ENCODE measurements at places on chromosomes 3 and 15.

DNA sequence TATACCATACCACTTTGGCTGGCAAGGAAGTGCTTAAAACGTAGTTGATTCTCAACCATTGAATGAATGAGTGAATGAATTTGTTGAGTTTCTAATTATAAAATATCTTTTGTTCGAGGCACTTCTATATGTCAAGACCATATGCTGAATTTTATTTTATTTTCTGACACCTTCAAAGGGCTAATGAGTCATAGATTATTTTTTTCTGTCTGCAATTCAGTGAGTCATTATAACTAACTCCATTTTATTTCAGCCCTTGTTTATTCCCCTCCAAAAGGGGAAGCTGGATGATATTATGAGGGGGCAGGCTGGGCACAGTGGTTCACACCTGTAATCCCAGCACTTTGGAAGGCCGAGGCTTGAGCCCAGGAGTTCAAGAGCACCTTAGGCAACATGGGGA lies 142.4 kb downstream of the P2RY1 start:
- no peak for DNase-seq

DNA sequence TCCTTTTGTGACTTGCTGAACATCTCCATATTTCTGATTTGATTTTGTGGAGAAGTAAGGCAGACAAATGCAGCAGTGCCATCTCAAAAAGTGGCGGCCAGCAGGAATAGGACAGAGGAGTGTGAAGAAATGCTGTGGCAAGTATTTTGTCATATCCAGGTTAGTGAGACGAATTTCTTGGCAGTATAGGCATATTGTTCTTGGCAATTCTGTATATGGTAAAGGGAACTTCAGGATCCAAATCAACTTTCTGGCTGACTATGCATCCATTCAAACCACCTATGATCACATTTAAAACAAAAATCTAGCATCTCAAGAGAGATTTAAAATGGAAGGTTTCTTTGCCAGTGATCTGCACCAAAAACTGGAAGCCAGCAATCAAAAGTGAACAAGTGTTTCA lies 228.0 kb downstream of the DTWD1 start:
- DNase-seq = no peak

GRCh38 chr3:48119505-48120193 lies 68.6 kb downstream of the CDC25A start:
- DNase-seq = no peak

DNA sequence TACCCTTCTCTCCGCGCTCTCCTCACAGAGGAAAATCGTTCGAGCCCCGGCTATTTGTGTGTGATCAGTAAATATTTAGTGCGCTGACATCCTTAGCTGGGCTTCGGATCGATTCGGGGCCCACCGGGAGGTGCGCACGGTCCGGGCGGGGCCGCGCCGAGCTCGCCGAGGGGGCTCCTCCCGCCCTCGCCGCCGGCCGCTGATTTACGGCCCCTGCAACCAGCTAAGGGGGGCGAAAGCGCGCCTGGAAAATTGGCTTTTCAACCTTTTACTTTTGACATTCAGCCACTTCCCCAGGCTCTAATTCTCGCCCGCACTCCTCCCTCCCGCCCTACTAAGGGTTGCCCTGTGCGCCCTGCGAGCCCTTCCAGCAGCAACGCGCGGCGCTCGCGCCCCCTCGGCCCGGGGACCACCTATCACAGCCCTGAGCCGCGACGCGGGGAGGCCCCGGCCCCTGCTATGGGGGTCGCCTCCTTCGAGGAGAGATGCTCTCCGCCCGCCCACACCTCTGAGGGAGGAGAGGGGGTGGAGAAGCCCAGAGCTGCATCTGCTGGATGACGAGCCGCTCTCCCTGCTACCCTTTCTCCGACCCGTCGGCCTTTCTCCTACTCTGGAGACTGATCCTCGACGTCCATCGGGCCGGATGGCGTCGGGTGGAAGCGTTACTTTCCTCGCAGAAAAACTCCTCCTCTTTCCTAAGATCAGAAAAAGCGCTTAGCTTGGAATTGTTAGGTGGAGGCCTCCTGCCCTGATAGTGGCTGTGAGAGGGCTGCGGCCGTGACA lies 7.8 kb upstream of the NR2F2 start:
- peak; percentile 61 for DNase-seq

DNA sequence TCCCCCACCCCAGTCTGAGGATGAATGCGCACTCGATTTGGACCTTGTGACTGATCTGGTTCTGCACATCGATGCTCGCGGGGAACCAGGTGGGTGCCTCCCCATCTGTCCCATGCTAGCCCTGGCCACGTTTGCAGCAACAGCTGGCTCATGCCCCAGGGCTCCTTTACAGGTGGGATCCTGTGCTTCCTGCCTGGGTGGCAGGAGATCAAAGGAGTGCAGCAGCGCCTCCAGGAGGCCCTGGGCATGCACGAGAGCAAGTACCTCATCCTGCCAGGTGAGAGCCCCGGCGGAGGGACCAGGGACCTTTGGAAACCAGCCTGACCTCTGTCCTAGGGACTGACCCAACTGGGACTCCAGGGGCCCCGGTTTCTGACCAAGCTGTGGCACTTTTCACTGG lies 44.3 kb downstream of the DHX30 start:
- DNase-seq = no peak

- no peak for DNase-seq
Measured at GRCh38 chr3:191363221-191363620, 32.9 kb upstream of the UTS2B start.

- peak; percentile 72 for DNase-seq
Measured at GRCh38 chr3:138347960-138348753, at the start of gene MRAS. Gene MRAS (plus strand): TSS chr3:138348579. CDS start chr3:138372884, 24,305 bp downstream.

DNA sequence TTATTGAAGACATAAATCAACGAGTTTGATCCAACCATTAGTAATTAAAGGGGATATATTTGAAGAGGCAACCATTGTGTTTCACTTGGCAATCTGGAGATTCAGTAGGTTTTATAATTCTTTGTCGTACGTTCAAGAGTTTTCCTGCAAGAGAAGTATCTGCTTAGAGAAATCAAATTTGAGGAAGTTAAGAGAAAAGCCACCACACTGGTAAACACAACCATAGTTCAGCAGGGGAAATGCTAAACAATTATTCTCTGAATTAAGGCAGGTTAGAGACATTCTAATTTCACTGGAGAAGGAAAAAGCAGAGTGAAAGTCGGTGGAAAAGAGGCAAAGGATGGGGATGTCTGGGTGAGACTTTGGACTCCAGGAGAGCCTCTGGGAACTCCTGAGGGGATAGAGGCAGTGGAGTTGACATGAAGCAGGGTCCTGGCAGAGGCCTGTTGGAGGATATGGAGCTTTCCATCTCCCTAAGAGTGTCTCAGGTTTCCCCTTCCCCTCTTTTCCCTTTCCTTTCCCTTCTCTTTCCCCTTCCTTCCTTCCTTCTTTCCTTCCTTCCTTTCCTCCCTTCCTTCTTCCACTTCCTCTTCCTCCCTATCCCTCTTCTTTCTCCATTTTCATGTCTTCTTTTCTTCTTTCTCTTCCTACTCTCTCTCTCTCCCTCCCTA lies 26.5 kb downstream of the SPINK8 start:
- DNase-seq = no peak

DNA sequence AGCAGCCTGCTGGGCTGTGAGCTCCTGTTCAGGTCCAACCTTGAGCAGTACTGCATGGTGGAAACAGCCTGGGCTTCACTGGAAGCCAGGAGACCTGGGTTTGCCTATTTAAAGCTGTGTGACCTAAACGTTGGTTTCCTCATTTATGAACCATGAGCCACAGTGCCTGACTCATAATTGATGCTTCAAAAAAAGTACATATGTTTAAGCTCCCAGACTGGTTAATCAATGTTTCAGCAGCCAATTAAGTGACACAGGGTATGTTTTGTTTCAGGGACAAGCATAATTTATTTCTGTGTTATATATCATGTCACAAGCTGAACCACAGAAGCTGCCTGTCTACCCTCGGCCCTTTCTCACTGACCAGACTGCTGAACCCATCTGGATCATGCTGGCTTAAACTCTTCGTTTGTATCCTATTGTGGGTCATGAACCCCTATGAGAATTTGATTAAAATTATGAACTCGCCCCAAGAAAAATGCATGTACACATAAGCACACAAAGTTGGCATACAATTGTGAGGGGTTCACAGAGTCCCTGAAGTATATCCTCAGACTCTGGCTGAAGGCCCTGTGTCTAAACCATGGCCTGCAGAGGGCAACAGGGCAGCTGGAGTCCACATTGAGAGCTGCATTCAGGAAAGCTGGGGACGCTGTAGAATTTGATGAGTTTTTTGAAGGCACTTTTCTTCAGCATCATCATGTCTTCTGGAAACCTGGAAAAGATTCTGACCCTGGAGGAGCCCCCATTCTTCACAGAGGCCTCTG lies 23.7 kb downstream of the HDC start:
- no peak for DNase-seq

- no peak for DNase-seq
Measured at GRCh38 chr3:135081451-135081850, 286.4 kb downstream of the EPHB1 start.

DNA sequence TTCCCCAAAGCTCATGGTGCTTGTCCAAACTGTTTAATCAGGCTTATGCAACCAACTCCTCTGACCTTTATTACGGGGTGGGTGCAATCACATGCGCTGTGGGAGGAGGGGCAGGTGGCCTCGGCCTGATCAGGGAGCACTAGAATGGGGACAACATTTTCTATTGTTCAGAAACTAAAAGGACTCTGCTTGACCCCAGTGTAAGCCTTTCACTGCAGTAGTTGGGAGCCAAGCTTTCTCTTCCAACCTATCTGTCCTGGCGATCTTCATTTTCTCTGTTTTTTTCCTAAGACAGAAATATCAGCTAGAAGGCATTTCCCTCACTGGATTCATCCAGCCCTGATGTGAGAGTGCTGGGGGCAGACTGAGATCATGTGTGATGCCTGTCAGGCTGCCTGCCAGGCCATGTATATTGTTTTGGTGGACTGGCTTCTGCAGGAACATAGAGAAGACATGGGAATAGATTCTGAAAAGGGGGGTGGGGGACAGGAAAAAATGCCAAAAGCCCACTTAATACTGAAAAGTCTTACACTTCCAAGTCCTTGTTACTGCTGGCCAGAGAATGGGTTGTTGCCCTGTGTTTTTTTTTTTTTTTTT lies 627.0 kb upstream of the TBL1XR1 start:
- DNase-seq = no peak

DNA sequence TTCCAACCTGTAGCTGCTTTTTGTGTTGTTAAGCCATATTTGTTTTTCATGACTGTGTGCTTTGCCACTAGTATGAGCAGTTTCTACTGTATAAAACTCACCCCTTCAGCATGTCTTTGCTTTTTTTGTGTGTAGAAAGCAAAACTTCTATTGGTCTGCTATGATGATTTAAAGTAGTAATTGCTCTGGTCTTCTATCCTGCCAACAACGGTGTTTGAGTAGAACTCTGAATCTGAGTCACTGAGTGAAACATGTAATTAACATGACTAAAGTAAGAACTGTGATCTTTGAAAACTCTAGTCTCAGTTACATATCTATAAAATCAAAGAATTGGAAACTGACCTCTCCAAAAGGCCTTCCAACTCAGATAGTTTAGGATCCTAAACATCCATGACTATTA lies 133.6 kb downstream of the TPRG1 start:
- no peak for DNase-seq

GRCh38 chr3:102530415-102531181 lies 95.8 kb downstream of the ZPLD1 start:
- DNase-seq = no peak

DNA sequence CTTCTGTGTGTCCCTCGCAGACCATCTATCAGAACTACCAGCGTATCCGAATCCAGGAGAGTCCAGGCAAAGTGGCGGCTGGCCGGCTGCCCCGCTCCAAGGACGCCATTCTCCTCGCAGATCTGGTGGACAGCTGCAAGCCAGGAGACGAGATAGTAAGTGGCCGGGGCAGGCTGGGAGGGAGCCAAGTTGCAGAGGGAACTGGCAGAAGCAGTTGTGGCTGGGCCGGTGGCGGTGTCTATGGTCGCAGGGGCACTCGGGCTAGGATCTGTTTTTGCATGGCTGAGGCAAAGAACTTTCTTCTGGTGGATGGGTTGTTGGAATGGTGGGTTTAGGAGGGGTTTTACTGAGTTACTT lies 10.1 kb downstream of the MCM2 start:
- no peak for DNase-seq

- no peak for DNase-seq
Measured at GRCh38 chr15:89026167-89026566, 62.1 kb upstream of the ABHD2 start.

DNA sequence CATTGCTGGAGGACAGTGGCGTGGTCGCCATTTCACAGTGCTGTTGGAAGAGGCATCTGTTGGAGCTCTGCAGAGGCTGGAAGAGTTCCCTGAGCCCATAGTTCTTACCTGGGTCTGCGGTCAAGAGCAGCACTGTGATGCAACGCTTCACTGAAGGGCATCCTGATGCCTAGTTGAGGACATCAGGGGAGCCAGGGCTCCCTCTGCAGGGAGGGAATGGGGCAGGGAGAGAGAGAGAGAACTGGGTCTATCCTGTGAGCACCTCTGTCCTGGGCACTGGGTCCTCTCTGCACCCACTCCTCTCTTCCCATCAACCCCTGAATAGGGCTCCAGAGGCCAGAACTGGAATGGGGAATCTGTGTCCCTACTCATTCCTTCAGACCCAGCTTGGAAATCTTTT lies 23.9 kb upstream of the MOBP start:
- DNase-seq = no peak

DNA sequence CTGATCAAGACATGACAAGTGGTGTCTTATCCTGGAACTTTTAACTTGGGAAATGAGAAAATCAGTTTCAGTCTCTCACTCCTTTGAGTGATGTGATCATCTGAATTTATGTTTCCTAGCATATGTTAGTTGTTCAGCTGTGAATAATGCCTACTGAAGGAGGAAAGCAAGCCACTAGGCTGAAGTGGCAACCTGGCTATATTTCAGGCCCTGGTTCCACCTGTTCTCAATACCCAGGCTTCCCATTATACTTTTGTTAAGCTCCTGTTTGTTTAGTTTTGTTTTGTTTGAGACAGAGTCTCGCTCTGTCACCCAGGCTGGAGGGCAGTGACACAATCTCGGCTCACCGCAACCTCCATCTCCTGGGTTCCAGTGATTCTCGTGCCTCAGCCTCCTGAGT lies 243.8 kb downstream of the ALCAM start:
- no peak for DNase-seq

- DNase-seq = no peak
Measured at GRCh38 chr15:65982627-65983322, 113.5 kb downstream of the RAB11A start.

DNA sequence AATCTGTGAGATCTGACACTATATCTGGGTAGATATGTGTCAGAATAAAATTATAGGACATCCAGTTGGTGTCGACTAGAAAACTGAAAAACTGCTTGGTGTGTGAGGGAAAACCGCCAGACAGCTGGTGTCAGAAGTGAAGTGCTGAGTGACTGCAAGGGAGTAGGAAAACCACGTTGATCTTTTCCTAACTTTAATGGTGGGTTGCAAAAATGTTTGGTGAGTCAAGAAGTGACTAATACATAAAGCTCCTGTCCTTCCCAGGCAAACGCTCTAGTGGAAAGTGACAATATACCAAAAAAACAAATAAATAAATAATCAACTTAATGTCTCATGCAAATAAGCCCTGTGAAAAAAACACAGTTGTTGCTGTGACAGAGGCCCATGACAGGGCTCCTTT lies 7.3 kb upstream of the CD96 start:
- DNase-seq = no peak

All from progenitor cell of endocrine pancreas (in vitro differentiated cells).